ENCODE measurements at places on chromosomes 1 and 21. TPM values are rescaled to one million over a fixed set of nuclear protein-coding genes. Genes with fewer than 3 reads are reported as not detected.

DNA sequence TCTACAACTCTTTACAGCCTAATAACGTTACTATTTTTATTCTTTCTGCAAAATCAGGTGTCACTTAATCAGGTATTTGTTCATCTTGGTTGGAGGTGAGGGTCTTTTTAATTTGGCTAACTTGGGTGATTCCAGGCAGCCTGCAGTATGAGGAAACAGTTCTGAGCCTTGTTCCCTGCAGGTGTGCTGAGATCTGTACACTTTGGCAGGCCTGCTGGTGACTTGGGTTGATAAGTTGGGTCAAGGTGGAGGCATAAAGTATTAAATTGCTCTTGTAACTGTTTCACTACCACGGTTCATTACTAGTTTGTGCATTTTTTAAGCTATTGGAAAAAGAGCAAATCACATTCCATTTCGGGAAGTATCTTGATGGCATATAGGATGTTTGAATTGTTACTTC is 10.0 kb downstream of the MAP3K21 start:
- H3K4me1 ChIP-seq = peaks cover 26% of the 10 kb centered on the region
- no peak overlapping the region for H3K4me3 ChIP-seq
- H3K27me3 ChIP-seq = peaks cover 21% of the 10 kb centered on the region
- DNase-seq = no peak
- H3K27ac ChIP-seq = no peak overlapping the region
- H3K36me3 ChIP-seq = no peaks in the 10 kb centered on the region

GRCh38 chr1:47650611-47651010 is 212.8 kb downstream of the FOXD2 start:
- no peaks in the 10 kb centered on the region for H3K36me3 ChIP-seq
- H3K27me3 ChIP-seq = peaks cover 14% of the 10 kb centered on the region
- no peak for DNase-seq
- H3K27ac ChIP-seq = no peak overlapping the region
- H3K4me3 ChIP-seq = no peak overlapping the region

Gene CACHD1
- 40.8 TPM for total RNA-seq

DNA sequence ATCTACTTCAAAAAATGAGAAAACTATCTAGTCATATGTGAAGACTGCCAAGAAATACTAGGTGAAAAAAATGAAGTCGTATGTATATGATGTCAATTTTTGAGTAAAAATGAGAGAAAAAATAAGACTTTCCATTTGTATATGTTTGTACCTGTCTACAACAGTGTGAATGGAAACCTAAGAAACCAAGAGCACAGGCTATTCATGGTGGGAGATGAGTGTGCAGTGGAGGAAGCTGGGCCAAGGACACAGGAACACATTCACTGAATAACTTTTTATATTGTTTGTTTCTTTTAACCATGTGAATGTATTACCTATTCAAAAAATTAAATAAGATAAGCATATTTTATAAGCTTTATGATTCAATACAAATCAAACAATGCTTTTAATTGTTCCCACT is 67.0 kb downstream of the ERO1B start:
- H3K4me3 ChIP-seq = no peak overlapping the region
- H3K36me3 ChIP-seq = peaks cover under 1% of the 10 kb centered on the region
- H3K4me1 ChIP-seq = no peaks in the 10 kb centered on the region
- DNase-seq = no peak

DNA sequence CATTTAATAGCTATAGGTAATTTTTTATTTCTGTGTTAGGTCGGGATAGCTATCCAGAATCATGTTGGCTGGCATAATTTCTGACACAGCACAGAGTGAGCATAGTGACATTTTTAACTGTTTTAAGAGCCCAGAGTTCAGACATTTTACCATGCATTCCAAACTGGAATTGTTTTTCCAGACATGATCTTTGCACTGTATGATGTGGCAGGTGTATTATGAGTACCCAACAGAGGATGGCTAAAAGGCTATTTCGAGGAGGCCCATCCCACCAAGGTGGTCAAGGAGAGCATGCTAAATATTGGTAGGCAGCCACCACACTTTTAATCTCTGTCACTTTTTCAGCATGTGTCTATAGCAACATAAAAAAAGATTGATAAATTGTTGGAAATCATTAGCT is 137.3 kb upstream of the ST6GALNAC5 start:
- H3K4me1 ChIP-seq = no peaks in the 10 kb centered on the region
- H3K36me3 ChIP-seq = no peaks in the 10 kb centered on the region

DNA sequence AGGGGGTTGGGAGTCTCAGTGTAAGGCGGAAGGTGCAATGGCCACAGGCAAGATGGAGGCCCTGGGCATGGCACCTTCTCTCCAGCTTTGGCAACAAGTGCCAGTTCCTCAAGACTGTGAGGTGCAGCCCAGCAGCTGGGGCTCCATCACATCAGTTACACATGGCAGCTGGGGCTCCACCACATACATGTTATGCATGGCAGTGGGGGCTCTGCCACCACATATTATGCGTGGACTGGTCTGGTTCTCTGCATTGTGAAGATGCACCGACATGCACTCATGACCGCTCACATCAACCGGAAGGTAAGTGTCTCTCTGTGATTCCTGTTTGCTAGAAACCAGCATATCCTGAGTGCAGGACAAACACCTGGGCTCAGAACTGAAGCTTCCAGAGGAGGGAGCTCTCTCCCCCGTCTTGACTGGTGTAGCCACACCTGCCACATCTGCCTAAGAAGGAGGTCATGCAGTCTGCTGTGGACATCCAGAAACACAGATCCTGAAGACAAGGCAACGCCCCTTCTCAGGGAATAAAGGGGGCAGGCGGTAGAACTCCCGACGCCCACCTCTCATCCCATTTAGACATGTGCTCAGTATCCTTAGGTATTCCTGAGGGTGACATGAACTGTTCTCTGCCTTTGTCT is 104.1 kb upstream of the TMPRSS2 start:
- H3K27ac ChIP-seq = no peak overlapping the region
- peaks cover 18% of the 10 kb centered on the region for H3K27me3 ChIP-seq
- H3K4me3 ChIP-seq = no peak overlapping the region
- no peaks in the 10 kb centered on the region for H3K36me3 ChIP-seq
- peaks cover 13% of the 10 kb centered on the region for H3K4me1 ChIP-seq

- no peaks in the 10 kb centered on the region for H3K4me1 ChIP-seq
- H3K27me3 ChIP-seq = no peaks in the 10 kb centered on the region
- no peak overlapping the region for H3K4me3 ChIP-seq
Observed at GRCh38 chr1:186618401-186619170, 61.6 kb downstream of the PTGS2 start.

DNA sequence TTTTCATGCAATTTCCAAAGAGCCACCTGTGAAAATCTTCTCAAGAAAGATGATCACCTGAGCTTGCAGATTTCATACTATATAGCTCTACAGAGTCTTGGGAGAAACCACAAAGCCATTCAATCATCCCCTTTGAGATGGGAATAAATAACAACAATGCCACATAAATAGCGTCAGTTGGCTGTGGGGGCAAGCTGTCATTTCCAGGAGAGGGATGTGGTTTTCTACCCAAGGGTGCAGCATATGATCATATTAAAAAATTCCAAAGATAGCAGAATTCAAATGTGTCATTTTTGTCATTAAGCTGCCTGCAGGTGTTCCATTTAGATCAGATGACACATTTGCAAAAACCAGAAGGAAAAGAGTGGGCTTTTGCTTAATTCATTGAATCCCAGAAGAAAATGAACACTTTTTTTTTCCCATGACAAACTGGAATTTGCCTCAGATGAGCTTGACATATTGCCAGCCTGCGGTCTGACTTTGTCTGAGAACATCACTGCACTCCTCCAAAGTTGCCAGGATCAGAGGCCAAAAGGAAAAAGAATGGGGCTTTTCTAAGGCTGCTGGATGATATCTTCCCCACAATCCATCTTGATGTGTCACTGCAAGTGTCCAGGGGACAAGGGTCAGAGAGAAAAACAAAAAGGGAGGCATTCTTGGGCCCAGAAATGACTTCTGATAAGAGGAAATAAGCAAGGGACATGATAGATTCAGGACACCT is 314.1 kb upstream of the USP25 start:
- peak overlapping the region; percentile 35 for H3K4me3 ChIP-seq
- H3K27me3 ChIP-seq = no peaks in the 10 kb centered on the region
- DNase-seq = no peak
- H3K4me1 ChIP-seq = peaks cover 37% of the 10 kb centered on the region

DNA sequence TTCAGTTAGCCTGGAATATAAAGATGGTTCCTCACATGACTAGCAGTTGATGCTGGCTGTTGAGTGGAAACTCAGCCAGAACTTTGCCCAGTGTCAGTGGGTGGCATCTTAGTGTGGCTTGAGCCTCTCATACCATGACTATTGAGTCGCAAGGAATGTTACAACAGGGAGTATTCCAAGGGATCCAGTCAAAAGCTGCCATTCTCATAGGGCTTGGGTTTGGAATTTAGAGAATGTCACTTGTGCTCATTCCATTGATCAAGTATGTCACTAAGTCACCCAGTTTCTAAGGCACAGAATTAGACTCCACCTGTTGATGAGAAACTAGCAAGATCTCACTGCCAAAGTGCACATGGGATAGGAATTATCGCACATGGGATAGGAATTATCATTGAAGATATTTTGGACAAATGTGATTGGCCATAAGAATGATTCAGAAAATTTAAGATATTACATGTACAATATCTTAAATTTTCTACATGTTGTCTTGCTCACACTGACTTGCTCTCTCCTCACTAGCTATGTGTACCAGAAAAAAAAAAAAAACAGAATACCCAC is 1290.7 kb upstream of the ADGRL2 start:
- DNase-seq = no peak
- H3K4me3 ChIP-seq = no peak overlapping the region
- H3K36me3 ChIP-seq = no peaks in the 10 kb centered on the region
- H3K27me3 ChIP-seq = no peaks in the 10 kb centered on the region
- H3K4me1 ChIP-seq = no peaks in the 10 kb centered on the region

GRCh38 chr1:230308039-230308438 is 118.1 kb downstream of the PGBD5 start:
- H3K27ac ChIP-seq = peak overlapping the region; percentile 6
- peaks cover 4% of the 10 kb centered on the region for H3K4me1 ChIP-seq
- H3K4me3 ChIP-seq = no peak overlapping the region
- DNase-seq = no peak
- no peaks in the 10 kb centered on the region for H3K27me3 ChIP-seq

- no peaks in the 10 kb centered on the region for H3K36me3 ChIP-seq
- H3K27ac ChIP-seq = peak overlapping the region; percentile 19
- DNase-seq = no peak
- H3K4me3 ChIP-seq = no peak overlapping the region
- peaks cover 25% of the 10 kb centered on the region for H3K4me1 ChIP-seq
- no peaks in the 10 kb centered on the region for H3K27me3 ChIP-seq
Observed at GRCh38 chr1:18919197-18919905, 17.0 kb upstream of the ALDH4A1 start.

- H3K4me3 ChIP-seq = no peak overlapping the region
- DNase-seq = no peak
Observed at GRCh38 chr1:153613406-153613805, 469 bp upstream of the S100A16 start.

Gene SEC22B
- total RNA-seq = 18.9 TPM

Gene KCNJ15
- total RNA-seq = 0.40 TPM

Gene TNNI3K
- 1.3 TPM for total RNA-seq

DNA sequence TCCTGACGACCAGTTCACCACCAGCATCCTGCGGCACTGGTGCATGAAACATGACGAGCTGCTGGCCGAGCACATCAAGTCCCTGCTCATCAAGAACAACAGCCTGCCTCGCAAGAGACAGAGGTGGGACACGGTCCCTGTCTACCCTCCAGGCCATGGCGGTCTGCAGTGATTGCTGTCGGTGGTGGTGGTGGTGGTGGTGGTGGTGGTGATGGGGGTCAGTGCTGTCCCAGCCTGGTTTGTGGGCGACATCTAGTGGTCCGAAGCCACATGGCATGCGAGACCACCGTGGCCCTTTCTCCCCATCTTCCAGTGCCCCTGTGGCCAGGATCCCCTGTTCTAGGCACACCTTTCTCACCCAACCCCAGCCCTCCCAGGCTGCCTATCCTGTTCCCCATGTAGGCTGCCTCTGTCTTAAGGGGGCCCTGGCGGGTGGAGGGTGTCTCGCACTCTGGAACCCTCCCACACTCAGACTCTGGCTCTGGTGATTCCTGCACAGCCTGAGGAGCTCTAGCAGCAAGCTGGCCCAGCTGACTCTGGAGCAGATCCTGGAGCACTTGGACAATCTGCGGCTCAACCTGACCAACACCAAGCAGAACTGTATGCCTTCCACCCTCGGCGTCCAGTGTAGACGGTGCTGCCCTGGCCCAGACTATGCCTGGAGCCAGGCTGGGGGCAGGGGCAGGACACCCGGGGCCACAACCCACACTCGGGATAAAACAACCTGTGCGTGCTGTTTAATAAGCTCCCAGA is 3.2 kb upstream of the SLC27A3 start:
- H3K27ac ChIP-seq = no peak overlapping the region
- peaks cover 4% of the 10 kb centered on the region for H3K36me3 ChIP-seq
- peak; percentile 75 for DNase-seq
- peaks cover 8% of the 10 kb centered on the region for H3K27me3 ChIP-seq

- H3K27me3 ChIP-seq = no peaks in the 10 kb centered on the region
- peaks cover 13% of the 10 kb centered on the region for H3K4me1 ChIP-seq
- H3K27ac ChIP-seq = peak overlapping the region; percentile 78
- no peaks in the 10 kb centered on the region for H3K36me3 ChIP-seq
- peak; percentile 68 for DNase-seq
- H3K4me3 ChIP-seq = peak overlapping the region; percentile 76
Observed at GRCh38 chr1:234676103-234676594, 66.2 kb upstream of the IRF2BP2 start.

Gene SKI
- total RNA-seq = 62.0 TPM

Gene OR2AK2
- not detected for total RNA-seq

Gene PTPRC
- total RNA-seq = not detected

DNA sequence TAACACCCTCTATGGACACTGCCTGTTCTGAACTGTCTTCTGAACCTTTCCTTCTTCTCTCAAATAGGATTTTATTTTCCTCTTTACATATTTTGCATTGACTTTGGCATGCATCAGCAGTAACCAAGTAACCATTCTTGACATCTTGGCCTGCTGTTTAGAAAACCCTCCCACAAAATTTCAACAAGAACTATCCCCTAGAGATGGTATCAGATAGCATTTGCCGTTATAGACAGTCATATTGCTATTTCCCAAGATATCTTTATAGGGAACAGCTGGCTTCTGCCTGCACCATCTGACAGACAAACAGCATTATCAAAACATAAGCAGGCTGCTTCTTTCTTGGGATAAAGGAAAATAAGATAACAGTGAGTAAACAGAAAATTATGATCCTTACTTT is 54.7 kb downstream of the LHX8 start:
- H3K4me1 ChIP-seq = no peaks in the 10 kb centered on the region
- no peak for DNase-seq
- H3K4me3 ChIP-seq = no peak overlapping the region
- no peak overlapping the region for H3K27ac ChIP-seq
- peaks cover 57% of the 10 kb centered on the region for H3K27me3 ChIP-seq

Gene OR14K1
- total RNA-seq = not detected

DNA sequence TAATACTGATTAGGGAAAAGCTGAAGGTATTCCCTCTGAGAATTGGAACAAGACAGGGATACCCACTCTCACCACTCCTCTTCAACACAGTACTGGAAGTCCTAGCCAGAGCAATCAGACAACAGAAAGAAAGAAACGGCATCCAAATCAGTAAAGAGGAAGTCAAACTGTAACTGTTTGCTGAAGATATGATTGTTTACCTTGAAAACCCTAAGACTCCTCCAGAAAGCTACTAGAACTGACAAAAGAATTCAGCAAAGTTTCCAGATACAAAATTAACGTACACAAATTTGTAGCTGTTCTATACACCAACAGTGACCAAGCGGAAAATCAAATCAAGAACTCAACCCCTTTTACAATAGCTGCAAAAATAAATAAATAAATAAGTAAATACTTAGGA is 78.6 kb downstream of the EXTL2 start:
- H3K27ac ChIP-seq = no peak overlapping the region
- no peak for DNase-seq
- peaks cover 7% of the 10 kb centered on the region for H3K36me3 ChIP-seq
